ENCODE measurements at places on chromosomes 11 and 22.

DNA sequence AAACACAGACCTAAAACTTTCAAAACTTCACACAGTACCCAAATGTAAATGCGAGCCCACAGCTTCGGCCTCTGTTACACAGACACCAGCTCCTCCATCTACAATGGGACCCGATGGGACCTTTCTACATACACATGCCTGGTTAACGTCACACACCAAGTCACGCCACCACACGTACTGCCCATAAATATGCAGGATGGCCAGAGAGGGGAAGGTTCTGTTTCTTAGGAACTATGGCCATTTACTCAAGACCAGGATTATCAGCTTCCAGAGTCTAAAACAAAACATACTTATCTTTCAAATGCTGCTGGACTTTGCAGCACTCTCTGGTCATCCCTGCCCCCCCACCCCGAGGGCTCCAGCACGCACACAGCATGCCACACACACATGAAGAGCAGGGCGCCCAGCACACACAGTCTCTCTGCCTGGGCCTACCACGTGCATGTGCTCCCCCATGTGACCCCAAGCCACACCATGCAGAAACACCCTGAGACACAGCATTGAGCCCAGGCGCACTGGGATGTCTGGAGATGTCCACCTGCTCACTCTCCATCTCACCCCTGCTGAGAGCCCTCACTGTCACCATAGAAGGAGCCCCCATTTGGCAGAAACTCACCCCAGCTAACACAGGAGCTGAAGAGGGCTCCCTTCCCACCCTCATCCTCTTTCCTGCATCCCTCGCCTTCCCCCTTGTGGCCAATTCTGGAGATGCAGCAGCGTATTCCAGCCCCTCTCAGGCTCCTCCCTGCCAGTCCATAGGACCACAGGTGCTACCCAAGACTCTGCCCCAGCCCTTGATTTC, 61.8 kb downstream of the SLC22A12 start:
- H3K27ac ChIP-seq = no peak overlapping the region
- H3K27me3 ChIP-seq = peaks cover 12% of the 10 kb centered on the region
- DNase-seq = peak; percentile 42
- no peaks in the 10 kb centered on the region for H3K36me3 ChIP-seq
- no peaks in the 10 kb centered on the region for H3K4me1 ChIP-seq

GRCh38 chr22:49723478-49724029, 104.1 kb downstream of the BRD1 start:
- no peaks in the 10 kb centered on the region for H3K36me3 ChIP-seq
- H3K4me1 ChIP-seq = no peaks in the 10 kb centered on the region
- no peak overlapping the region for H3K27ac ChIP-seq

- no peak for DNase-seq
- no peak overlapping the region for H3K4me3 ChIP-seq
- no peaks in the 10 kb centered on the region for H3K4me1 ChIP-seq
- H3K27me3 ChIP-seq = no peaks in the 10 kb centered on the region
Observed at GRCh38 chr22:30712094-30712493, 17.4 kb downstream of the OSBP2 start.

DNA sequence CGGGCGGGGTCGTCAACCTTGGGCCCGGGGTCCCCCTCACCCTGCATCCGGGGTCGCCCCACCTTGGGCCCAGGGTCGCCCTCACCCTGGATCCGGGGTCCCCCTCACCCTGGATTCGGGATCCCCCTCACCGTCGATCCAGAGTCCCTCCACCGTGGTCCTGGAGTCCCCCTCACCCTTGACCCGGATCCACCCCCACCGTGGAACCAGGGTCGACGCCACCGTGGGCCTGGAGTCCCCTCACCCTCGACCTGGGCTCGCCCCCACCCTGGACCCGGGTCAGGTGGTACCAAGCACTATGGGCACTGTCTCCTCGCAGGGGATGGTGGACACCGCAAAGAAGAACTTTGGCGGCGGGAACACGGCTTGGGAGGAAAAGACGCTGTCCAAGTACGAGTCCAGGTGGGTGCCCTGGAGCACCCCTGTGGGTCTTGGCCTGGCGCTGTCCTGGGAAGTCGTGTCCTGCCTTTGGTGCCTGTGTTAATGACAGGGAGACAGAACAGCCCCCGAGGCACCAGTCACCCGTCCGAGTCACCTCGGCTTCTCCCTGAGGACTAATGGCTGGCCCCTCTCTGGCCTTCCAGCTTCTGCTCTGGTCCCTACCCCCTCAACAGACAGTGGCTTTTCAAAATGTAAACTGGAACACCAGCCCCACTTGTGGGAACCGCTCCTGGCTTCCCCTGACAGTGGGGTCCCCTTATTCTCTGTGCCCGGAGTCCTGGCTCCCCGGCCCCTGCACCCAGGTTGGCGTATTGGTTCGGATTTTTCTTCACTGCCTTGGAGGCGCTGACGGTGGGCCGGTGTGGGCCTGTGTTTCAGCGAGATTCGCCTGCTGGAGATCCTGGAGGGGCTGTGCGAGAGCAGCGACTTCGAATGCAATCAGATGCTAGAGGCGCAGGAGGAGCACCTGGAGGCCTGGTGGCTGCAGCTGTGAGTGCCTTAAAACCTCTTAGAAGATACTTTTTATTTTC, 762 bp downstream of the CRELD2 start:
- H3K27ac ChIP-seq = peak overlapping the region; percentile 39
- H3K4me3 ChIP-seq = peak overlapping the region; percentile 70
- peaks cover 9% of the 10 kb centered on the region for H3K36me3 ChIP-seq
- H3K27me3 ChIP-seq = no peaks in the 10 kb centered on the region
- DNase-seq = no peak

- peak overlapping the region; percentile 98 for H3K4me3 ChIP-seq
- peak overlapping the region; percentile 92 for H3K27ac ChIP-seq
- H3K4me1 ChIP-seq = peaks cover 18% of the 10 kb centered on the region
Observed at GRCh38 chr11:72102631-72102945, 509 bp downstream of the LAMTOR1 start.

GRCh38 chr11:105644839-105645573, 35.1 kb downstream of the GRIA4 start:
- DNase-seq = no peak
- no peak overlapping the region for H3K27ac ChIP-seq
- H3K27me3 ChIP-seq = no peaks in the 10 kb centered on the region
- no peaks in the 10 kb centered on the region for H3K4me1 ChIP-seq

DNA sequence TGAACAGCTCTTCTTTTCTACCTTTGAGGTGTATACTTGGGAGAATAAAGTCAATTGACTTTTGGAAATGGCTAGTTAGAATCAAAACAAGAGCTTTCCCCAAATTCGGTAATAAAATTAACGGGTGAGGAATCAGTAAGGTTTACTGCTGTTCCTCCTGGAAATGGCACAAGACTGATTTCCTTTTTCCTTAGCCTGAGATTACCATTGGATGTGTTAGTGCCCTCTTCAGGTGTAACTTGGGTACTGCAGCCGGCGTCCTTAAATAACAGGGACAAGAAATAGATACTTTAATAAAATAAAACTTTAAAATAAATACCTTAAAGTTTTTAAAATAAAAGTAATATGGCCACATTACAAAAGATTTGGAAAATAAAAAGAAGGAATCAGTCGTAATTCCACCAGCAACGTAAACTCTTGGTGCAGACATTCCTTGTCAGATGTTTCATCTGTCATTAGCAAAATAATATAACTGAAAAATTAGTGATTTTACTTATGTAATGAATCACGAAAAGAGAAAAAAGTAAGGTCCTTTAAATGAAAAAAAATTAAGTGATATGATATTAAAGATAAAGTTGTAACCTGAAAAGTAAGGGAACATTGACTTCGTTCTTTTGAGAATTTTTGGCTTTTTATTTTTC, 29.7 kb downstream of the ZFTA start:
- no peaks in the 10 kb centered on the region for H3K4me1 ChIP-seq
- no peak overlapping the region for H3K4me3 ChIP-seq
- DNase-seq = peak; percentile 65

- H3K27ac ChIP-seq = no peak overlapping the region
- no peak for DNase-seq
- no peaks in the 10 kb centered on the region for H3K27me3 ChIP-seq
- peaks cover 4% of the 10 kb centered on the region for H3K4me1 ChIP-seq
- no peaks in the 10 kb centered on the region for H3K36me3 ChIP-seq
- no peak overlapping the region for H3K4me3 ChIP-seq
Observed at GRCh38 chr11:77592727-77593126, 3.0 kb downstream of the AQP11 start.

- H3K36me3 ChIP-seq = no peaks in the 10 kb centered on the region
- H3K4me3 ChIP-seq = no peak overlapping the region
- no peak for DNase-seq
- no peaks in the 10 kb centered on the region for H3K4me1 ChIP-seq
- H3K27ac ChIP-seq = no peak overlapping the region
Observed at GRCh38 chr22:40641269-40641668, 4.8 kb upstream of the MRTFA start.

DNA sequence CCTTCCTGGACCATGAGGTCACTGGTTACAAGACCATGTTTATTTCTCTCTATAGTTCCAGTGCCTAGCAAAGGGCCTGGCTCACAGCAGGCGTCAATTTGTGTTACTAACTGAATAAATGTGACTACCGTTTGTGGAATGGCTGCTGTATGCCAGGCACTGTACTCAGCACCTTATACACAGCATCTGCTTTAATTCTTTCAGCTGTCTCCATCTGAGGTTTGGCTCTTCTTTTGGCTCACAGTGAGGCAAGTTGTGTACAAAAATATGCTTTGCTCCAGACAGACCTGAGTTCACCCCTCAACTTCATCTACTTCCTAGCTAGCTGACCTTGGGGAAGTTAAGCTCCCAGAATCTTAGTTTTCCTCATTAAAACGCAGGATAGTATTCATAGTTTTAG, 75.3 kb upstream of the PHOX2A start:
- no peak overlapping the region for H3K27ac ChIP-seq
- no peaks in the 10 kb centered on the region for H3K27me3 ChIP-seq
- H3K36me3 ChIP-seq = no peaks in the 10 kb centered on the region
- no peak for DNase-seq
- H3K4me1 ChIP-seq = no peaks in the 10 kb centered on the region
- H3K4me3 ChIP-seq = no peak overlapping the region

DNA sequence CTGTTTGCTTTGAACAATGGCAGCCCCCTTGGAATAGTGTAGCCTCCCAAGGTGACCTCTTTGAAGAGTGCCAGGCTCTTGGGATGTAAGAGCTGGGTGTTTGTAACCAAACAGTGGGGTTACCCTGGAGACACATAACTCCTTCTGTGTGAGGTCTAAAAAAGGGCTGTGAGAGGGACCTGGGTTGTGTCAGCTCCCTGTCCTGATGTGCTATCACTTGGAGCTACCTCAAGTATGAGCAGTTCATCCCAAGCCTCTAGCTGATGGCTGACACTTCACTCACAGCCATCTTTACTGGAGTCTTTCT, 40.2 kb downstream of the TSPAN18 start:
- no peak for DNase-seq
- H3K27me3 ChIP-seq = no peaks in the 10 kb centered on the region
- H3K4me3 ChIP-seq = no peak overlapping the region
- H3K27ac ChIP-seq = peak overlapping the region; percentile 55
- peaks cover 13% of the 10 kb centered on the region for H3K4me1 ChIP-seq
- H3K36me3 ChIP-seq = no peaks in the 10 kb centered on the region

- H3K4me1 ChIP-seq = peaks cover 24% of the 10 kb centered on the region
- H3K36me3 ChIP-seq = no peaks in the 10 kb centered on the region
Observed at GRCh38 chr11:61150706-61151544, 10.3 kb downstream of the VPS37C start.

GRCh38 chr11:116607027-116607426, 165.8 kb downstream of the BUD13 start:
- H3K27ac ChIP-seq = no peak overlapping the region
- no peaks in the 10 kb centered on the region for H3K27me3 ChIP-seq
- no peak for DNase-seq
- no peak overlapping the region for H3K4me3 ChIP-seq
- H3K4me1 ChIP-seq = no peaks in the 10 kb centered on the region
- no peaks in the 10 kb centered on the region for H3K36me3 ChIP-seq

DNA sequence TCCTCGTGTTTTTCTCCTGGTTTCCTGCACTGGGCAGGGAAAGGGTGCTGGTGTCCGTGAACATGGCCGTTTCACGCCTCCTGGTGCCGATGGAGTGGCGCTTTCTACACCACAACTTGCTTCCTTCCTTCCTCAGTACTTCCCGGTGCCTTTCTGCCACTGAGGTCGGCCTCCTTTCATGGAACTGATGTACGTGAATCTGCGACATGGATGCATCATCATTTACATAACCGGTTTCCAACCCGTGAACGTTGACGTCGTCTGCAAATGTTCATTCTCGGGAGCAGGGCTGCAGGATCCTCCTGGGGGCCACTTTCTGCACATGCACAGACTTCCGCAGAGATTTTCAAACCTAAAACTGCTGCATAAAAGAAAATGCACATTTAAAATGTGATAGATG, 474.4 kb downstream of the BRD1 start:
- DNase-seq = no peak
- H3K4me3 ChIP-seq = no peak overlapping the region
- H3K4me1 ChIP-seq = no peaks in the 10 kb centered on the region
- H3K27ac ChIP-seq = no peak overlapping the region

GRCh38 chr11:39674761-39675160, 1784.7 kb downstream of the LRRC4C start:
- no peak overlapping the region for H3K4me3 ChIP-seq
- no peaks in the 10 kb centered on the region for H3K27me3 ChIP-seq
- H3K4me1 ChIP-seq = no peaks in the 10 kb centered on the region
- H3K27ac ChIP-seq = no peak overlapping the region
- no peak for DNase-seq
- no peaks in the 10 kb centered on the region for H3K36me3 ChIP-seq

GRCh38 chr11:102138223-102138622, 28.0 kb downstream of the YAP1 start:
- no peak for DNase-seq
- H3K27me3 ChIP-seq = no peaks in the 10 kb centered on the region
- peak overlapping the region; percentile 84 for H3K27ac ChIP-seq
- H3K36me3 ChIP-seq = no peaks in the 10 kb centered on the region
- peaks cover 13% of the 10 kb centered on the region for H3K4me1 ChIP-seq

- H3K4me3 ChIP-seq = no peak overlapping the region
- no peaks in the 10 kb centered on the region for H3K4me1 ChIP-seq
- H3K27me3 ChIP-seq = no peaks in the 10 kb centered on the region
- H3K27ac ChIP-seq = no peak overlapping the region
- H3K36me3 ChIP-seq = no peaks in the 10 kb centered on the region
Observed at GRCh38 chr11:132901638-132902471, 630.4 kb downstream of the OPCML start.

DNA sequence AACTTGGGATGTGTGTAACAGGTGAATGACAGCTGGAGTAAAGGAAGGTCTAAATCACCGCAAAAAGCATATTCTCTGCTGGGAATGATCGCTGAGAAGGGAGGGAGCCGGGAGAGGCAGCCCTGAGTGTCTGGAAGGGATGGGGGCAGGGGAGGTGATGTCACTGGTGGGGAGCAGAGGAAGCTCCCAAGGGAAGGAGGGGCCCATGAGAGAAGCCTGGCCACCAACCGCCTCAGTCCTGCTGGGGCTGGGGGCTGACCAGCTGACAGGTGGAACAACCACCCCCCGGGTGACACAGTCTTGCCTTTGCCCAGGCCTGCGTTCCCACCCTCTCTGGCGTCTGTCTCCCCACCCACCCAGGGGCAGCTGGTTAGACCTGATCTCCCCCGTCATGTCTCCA, 6.0 kb upstream of the FLRT1 start:
- no peaks in the 10 kb centered on the region for H3K4me1 ChIP-seq
- H3K27me3 ChIP-seq = peaks cover 9% of the 10 kb centered on the region
- DNase-seq = no peak
- H3K27ac ChIP-seq = no peak overlapping the region
- no peaks in the 10 kb centered on the region for H3K36me3 ChIP-seq
- no peak overlapping the region for H3K4me3 ChIP-seq

Data from fibroblast of lung (primary cell).